ENCODE measurements at places on chromosomes 3 and 15.

DNA sequence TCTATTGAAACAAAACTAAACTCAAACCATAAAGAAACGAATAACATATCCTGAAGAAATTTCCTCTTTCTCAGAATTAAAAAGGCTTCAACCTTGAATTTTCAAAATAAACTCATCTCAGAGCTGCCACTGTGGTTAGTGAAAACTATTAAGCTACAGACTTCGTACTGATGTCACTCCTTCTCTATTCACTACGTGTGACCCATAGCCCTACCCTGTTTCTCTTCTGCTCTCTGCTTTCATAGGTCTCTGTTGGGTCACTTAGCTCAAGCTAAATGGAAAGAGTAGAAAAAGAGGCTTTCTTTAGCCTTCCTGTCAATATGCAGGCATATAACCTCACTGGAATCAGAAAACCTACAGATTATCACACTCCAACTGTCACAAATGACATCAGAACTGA, 126.6 kb upstream of the MME start:
- no peak for DNase-seq

- DNase-seq, result peak; percentile 85
Measured at GRCh38 chr15:63044645-63045464, 2.3 kb downstream of the TPM1 start.

GRCh38 chr3:11634081-11634635, 9.6 kb downstream of the VGLL4 start:
- DNase-seq, result no peak

GRCh38 chr3:153445817-153446216, 283.8 kb downstream of the RAP2B start:
- DNase-seq, result no peak

DNA sequence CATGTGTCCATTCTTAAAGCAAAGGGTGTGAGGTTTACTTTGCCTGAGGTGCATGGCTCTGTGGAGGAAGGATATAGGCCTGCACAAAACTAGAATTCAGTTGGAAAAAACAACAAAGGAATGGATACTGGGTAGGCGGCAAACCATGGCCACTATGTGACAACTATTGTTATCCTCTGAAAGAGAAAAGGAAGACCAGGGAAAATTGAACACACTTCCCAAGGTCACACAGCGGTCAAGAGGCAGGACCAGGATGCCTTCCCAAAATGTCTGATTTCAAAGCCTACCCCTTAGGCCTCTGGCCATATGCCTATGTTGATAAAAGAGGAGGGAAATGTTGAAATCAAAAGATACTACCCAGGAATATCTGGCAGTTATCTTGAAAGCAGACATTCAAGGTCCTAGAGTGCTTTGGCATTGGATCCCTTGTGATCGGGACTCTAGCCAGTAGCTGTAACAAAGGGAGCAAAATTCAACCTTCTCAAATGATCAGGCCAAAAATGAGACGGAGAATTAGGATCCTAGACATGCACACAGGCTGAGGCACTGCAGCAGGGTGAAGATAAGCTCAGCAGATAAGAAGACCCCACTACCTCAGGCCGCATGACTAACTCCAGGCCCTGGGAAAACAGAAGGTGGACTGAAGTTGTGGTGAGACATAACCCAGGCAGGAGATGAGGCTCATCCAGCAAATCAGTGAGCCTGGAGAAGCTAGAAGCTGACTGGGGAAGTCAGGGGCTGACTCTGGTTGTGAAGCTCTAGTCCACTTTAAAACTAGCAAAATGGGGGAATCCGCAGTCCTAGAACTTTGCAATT, 292.2 kb downstream of the NEK10 start:
- DNase-seq, result no peak

DNA sequence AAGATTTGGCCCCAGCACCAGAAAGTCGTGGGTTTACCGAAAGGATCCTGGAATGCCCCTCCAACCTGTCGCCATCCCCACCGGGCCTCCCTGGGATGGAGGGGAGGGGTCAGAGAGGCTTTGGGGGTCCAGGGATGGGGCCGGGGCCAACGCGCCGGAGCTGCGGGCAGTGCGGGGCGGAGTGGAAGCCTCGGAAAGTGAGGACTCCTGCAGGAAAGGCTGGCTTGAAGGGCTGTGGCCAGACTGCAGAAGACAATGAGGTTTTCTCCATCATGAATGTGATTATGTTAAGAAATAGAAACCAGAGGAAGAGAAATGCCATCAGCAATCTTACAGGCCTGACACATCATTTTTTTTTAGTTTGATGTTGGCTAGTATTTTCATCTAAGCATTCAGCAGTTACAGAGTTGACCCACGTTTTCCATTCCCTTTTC, 738 bp downstream of the YEATS2 start:
- DNase-seq, result peak; percentile 19

GRCh38 chr3:114857299-114857701, 289.8 kb downstream of the ZBTB20 start:
- no peak for DNase-seq

DNA sequence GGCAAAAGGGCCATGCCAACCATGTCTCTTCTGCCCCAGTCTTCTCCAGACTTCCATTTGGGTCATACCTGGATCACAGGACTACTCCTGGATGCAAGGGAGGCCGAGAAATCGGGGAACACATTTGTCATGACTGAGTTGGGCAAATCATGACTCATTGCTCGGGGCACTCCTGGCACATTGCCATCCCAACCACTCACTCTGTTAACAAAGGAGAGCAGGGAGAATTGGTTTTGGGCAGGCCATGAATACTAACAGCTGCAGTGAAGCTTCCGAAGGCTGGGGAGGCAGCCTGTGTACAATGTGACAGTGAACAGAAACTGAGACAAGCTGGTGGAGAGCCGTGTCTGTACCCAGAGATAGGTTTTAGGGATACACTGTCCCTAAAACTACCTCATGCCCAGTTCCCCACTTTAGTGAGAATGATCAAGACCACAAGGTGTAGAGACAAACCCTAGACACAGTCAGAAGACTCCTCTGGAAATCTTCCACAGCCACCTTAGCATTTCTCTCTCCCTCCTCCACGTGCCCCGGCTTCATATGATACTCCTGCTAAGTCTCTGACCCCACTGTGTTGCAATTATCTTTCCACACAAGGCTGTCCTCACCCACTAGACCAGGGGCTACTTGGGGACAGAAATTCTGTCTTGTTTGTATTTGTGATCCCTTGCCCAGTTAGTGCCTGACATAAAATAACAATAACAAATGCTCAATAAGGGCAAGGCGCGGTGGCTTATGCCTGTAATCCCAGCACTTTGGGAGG, 10.5 kb upstream of the BUB1B start:
- DNase-seq, result peak; percentile 49

- DNase-seq, result no peak
Measured at GRCh38 chr15:68365140-68365745, 66.7 kb downstream of the ITGA11 start.

DNA sequence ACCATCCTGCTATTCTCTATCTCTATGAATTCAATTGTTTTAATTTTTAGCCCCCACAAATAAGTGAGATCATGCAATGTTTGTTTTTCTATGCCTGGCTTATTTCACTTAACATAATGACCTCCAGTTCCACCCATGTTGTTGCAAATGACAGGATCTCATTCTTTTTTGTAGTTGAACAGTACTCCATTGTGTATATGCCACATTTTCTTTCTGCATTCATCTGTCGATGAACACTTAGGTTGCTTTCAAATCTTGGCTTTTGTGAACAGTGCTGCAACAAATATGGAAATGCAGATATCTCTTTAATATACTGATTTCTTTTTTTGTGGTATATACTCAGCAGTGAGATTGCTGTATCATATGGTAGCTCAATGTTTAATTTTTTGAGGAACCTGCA, 58.7 kb downstream of the RETNLB start:
- no peak for DNase-seq

DNA sequence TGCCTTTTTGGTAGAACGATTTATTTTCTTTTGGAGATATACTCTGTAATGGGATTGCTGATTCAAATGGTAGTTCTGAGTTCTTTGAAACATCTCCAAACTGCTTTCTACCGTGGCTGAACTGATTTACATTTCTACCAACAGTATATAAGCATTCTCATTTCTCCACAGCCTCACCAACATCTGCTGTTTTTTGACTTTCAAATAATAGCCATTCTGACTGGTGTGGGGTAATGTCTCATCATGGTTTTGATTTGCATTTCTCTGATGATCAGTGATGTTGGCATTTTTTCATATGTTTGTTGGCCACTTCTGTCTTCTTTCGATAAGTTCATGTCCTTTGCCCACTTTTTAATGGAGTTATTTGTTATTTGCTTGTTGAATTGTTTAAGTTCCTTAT, 154.0 kb downstream of the ABHD5 start:
- no peak for DNase-seq

DNA sequence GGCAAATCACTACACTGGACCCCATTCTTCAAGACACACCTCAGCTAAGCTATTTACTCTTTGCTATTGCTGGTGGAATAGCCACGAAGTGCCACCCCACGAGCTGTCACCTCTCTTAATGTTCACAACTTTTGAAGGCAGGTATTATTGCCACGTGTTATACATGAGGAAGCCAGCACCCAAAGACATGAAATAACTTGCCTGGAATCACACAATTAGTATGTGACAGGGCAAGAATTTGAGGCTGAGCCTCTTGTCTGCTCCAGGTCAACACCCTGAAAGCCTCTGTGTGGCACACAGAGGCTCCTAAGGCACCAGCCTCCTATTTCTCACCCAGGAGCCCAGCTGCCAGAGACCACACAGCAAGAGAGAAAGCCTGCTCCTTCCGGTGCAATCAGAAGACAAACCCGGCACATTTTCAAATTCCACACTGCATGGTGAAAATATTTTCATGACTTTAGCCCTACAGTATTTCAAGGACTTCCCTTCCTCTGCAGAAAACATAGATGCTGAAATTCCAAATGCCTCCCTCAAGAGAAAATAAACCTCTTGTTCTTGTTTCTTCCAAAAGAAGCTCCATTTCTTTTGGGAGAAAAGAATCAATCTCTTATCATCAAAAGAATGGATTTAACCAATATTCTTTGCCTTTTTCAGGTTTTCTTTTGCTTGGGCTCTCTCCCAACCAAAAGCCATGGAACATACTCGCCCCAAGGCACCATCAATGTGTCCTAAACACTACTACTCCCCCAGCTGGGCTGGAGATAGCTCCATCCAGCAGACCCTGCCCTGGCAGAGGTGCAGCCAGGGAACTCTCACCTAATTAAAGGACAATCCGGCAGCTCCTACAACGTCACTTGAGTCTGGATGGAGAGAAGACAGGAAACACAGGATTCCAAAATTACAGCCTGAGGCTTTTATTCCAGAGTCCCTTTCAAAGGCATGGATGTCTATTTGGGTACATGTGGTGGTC, 84.7 kb upstream of the THBS1 start:
- DNase-seq, result peak; percentile 90

- DNase-seq, result no peak
Measured at GRCh38 chr15:85048430-85048829, 66.8 kb downstream of the PDE8A start.

GRCh38 chr15:58522865-58523264, 91.1 kb downstream of the LIPC start:
- no peak for DNase-seq

- DNase-seq, result no peak
Measured at GRCh38 chr15:66145726-66146182, 107.8 kb downstream of the MEGF11 start.

- peak; percentile 55 for DNase-seq
Measured at GRCh38 chr15:58182460-58183163, 44.4 kb downstream of the AQP9 start.

GRCh38 chr15:45634432-45635190, at the start of gene SQOR:
SQOR (plus strand) TSS chr15:45635029; CDS start chr15:45658924, 23,895 bp downstream.
- DNase-seq, result peak; percentile 38

DNA sequence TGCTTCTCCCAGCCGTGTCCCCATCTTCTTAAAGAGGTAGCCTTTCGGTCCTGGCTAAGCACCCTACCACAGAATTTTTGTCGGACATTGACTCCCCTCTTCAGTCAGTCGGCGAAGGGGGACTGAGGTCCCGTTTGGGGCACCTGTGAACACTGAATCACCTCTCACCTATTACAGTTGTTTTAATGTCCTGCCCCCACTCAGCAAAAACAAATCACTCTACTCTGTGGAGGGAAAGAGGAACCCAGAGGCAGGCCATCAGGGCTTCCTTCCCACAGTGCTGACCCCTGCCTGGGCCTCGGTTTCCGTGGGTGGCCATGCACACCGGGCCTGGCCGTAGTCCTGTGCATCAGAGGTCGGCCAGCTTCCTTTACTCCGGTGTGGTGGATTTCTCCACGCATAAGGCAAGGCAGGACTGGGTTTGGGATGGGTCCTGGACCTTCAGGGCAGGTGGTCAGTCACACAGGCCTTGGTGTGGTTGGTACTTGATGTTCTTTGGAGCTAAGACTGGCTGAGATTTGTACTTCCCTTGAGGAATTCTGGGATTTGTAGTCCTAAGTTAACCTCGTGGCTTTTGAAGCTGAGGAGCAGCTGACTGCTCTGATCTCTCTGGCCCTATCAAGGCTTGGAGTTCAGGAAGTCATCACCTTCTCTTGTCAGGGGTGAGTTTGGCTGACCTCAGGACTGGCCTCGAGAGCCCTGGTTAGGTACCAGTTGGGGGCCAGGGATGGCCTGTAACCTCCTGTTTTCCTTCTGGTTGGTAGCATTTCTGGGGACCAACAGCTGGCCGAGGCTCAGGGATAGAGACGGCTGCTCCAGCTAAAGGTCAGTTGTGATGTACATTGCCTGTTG, 627 bp upstream of the FAM131A start:
- peak; percentile 62 for DNase-seq

- no peak for DNase-seq
Measured at GRCh38 chr3:99524559-99524958, 113.8 kb upstream of the COL8A1 start.

DNA sequence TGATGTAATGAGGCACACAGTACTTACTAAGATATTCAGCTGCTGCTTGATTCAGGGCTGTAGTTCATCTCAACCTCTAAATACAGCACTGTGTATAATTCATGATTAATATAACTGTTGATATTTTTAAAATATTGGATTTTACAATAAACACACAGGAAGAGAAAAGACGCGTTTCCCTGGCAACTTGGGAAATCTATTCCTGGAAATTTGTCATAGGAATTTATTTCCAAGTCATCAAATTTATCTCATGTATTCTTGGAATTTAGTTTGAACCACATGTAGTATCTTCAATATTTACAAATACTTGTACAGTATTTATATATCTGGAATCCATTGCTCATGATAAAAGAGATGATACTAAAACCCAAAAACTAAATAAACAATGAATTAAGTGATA, 30.6 kb downstream of the EPHA3 start:
- peak; percentile 11 for DNase-seq

GRCh38 chr15:82870727-82871320, 61.4 kb downstream of the WHAMM start:
- no peak for DNase-seq

GRCh38 chr15:82919231-82919886, 33.2 kb downstream of the HOMER2 start:
- DNase-seq, result no peak

- DNase-seq, result no peak
Measured at GRCh38 chr3:186283096-186283495, 78.9 kb downstream of the DGKG start.

DNA sequence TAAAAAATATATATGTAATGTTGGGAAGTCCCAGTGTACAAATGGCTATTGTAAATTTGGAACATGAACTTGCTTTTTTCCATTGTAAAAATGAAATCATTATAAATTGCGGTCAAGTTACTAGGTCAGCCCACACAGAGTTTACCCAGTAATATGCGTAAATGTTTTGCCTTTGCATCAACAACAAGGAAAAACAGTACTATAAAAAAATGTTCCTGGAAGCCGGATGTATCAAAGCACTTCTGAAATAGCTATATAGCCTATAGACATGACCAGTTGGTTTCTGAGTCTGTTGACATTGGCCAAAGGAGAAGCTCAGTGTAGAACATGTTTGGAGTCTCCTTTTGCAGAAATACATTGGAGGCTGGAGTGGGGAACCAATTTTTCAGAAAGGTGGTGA, 23.2 kb downstream of the CTNNB1 start:
- DNase-seq, result no peak

GRCh38 chr3:94654096-94654495, 591.2 kb downstream of the NSUN3 start:
- no peak for DNase-seq

Measured in fibroblast of skin of scalp (primary cell).